ENCODE measurements at places on chromosomes 6 and 20.
A peak's percentile ranks its signal among the peaks of the same experiment; 100 is the strongest.

- DNase-seq, result no peak
These were observed 55.3 kb upstream of the BTN3A2 start for GRCh38 chr6:26309731-26310142.

DNA sequence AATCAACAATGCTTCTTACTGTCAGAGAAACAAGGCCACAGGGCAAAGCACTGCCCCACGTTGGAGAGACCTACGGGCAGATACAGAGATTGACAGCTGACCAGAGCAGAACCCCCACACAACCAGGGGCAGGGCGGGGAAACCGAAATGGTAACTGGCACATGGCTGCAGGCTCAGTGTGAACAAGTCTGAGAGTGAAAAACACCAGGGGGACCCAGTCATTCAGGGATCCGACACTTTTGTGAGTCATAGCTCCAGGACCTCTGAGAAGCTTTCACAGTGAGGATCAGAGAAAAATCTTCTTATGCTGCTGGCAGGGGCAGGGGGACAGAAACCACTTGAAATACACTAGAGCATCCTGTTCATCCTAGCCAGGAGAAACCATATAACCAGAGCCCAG is 254.2 kb downstream of the C6orf118 start:
- no peak for DNase-seq

DNA sequence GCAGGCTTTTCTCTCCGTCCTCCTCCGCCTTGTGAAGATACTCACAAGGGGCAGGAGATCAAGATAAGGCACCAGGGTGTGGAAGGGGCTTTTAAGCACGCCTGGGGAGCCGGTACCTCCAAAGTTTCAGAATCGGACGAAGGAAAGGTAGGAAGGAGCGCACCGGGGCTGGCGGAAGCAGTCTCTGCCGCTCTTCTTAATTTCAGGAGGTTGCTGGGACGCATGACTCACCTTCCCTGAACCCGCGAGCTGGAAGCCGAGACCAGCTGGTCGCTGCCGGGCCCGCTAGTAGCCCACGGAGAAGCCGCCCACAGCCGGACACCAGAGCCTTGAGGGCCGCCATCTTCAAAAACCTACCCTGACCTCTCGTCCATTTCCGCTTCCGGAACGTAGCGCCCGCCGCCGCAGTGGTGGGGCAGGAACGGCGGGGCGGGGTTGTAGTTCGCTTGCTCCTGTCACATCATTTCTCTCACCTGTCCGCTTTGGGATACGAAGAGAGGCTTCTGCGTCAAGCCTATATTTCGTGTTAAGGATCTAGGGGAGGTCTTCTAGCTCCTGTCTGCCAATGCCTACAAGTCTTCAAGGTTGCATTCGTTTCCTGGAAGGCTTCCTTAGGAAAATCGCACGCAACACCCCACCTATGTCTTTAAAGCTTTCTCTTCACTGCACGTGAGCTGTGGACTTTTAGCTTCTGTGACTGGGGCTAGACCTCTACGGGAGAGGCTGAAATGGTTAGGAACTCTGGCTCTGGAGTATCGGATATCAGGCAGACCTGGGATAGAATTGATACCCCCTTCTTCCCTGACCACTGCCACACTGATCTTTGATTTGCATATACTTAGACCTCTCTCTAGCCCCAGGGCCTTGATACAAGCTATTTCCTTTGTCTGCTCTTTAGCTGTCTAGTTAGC is at the start of gene MRPS18A:
Gene MRPS18A (minus strand): TSS at position 355 of the 911 bp plus-strand sequence. CDS start 12 bp downstream, at position 343.
- peak; percentile 77 for DNase-seq

DNA sequence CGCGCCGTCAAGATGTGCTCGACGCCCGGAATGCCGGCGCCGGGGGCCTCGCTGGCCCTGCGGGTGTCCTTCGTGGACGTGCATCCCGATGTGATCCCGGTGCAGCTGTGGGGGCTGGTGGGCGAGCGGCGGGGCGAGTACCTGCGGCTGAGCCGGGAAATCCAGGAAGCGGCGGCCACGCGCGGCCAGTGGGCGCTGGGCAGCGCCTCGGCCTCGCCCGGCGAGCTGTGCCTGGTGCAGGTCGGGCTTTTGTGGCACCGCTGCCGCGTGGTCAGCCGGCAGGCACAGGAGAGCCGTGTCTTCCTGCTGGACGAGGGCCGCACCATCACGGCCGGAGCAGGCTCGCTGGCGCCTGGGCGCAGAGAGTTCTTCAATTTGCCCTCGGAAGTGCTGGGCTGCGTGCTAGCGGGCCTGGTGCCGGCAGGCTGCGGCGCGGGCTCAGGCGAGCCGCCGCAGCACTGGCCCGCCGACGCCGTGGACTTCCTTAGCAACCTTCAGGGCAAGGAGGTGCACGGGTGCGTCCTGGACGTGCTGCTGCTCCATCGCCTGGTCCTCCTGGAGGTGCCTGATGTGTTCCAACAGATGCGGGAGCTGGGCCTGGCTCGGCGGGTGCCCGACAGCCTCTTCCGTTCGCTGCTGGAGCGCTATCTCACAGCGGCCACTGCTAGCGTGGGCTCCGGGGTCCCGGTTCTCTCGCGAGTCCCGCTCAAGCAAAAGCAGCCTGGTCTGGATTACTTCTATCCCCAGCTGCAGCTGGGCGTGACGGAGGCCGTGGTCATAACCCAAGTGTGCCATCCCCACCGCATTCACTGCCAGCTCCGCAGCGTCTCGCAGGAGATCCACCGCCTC is 656 bp downstream of the TDRD6 start:
- DNase-seq, result no peak

DNA sequence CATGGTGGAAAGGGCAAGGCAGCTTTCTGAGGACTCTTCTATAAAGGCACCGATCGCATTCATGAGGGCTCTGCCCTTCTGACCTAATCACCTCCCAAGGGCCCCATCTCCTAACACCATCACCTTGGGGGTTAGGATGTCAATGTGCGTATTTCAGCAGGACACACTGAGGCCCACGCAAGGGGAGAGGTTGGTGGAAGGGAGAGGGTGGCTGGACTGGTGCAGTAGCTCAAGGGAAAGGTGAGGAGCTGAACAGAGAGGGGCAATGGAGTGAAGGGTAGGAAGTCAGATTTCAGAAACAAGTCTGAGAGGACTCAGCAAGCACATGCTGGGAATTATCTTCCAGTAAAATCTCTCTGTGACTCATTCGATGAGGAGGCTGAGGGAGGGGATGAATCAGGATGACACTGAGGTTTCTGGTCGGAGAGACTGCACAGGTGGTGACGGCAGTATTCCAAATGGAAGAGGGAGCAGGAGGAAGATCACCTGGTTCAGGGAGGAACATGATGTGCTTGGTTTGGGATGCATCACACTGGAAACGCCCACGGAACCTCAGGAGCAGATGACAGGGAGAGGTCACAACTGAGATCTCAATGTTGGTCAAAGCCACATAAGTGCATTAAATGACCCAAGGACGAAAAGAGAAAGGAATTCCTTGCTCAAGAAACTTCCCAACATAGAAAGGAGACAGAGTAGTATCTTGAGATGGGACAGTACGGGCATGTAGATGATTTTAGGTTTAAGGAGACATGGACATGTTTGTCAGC is 67.1 kb downstream of the TFAP2A start:
- DNase-seq, result no peak

DNA sequence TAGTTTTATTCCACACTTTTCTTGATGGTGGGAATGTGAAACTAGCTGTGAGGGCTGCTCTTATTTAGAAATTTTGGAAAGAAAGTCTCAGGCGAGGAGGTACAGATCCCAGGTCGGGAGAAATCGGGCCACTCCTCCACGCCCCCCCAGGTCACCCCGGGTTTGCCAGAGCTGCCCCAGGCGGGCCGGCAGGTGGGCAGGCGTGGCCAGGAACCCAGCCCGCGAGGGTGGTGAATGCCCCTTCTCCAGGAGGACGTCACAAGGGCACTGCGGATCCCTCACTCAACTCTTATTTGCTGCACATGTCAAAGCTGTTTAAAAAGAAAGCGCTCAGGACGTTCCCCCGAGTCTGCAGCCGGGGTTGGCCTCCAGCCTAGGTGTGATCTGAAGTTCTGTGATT is 60.5 kb upstream of the SLCO4A1 start:
- no peak for DNase-seq

DNA sequence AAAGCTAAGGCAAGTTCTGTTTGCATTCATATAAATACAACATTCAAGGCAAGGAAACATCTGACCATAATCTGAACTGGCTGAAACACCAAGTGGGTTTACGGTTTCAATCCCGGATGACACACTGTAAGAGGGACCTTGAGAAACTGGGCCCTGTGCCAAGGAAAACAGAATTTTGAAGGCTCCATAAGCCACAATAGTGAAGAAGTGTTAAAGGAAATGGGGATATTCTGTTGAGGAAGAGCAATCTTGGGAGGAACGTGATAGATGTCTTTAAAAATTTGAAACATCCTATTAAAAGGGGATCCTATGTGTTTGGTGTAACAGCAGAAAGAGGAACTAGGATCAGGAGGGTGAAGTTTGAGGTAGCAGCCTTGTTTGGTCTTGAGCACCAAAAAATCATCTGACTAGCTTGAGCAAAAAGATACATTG is 82.4 kb upstream of the TAB2 start:
- no peak for DNase-seq

GRCh38 chr20:8213831-8214587 is 81.9 kb downstream of the PLCB1 start:
- no peak for DNase-seq

GRCh38 chr6:72078096-72078495 is 191.7 kb downstream of the RIMS1 start:
- DNase-seq, result no peak

DNA sequence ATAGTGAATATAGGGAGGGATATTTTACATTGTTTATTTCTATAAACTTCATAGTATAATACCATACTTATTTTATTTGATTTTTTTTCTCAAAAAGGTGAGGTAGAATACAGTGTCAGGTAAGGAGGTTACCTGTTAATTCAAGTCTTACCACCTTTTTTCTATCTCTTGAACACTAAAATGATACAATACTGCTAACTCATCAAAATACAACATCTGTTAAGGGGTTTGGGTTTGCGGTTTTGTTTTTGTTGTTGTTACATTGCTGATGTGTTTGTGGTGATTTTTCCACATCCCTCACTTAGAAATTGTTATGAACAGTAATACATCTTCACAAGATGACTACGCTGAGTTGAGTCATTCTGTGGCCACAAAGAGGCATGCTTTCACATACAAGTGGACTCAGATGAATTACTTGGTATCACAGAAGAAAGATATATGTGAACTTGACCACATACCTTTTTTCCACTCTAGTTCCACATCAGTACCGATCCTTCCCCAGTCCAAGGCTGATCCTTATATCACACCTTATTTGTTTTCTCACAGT is 139.4 kb upstream of the ID4 start:
- no peak for DNase-seq

DNA sequence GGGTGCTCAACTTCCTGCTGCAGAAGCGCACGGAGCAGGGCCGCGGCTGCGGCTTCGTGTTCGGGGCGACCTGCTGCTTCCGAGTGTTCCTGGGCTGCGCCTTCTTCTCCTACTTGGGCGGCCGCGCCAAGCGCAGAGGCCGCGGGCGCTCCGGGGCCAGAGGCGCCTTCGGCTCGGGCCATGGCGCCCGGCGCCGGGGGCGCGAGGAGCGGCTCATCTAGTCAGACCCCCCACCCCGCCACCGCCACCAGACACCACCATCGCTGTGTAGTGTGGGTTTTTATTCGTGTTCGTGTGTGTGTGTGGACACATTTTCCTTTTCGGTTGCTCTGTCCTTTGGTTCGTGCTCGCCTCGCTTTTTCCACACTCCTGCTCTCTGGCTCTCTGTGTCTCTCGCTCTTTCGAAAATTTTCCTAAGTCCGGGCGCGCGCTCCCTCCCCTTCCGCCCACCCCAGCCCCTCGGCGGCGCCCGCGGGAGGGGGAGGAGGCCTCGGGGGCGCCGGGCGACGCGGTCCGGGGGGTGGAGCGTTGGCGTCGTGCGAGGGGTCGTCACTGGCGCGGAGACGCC is 38.1 kb downstream of the GNAS start:
- DNase-seq, result peak; percentile 86

DNA sequence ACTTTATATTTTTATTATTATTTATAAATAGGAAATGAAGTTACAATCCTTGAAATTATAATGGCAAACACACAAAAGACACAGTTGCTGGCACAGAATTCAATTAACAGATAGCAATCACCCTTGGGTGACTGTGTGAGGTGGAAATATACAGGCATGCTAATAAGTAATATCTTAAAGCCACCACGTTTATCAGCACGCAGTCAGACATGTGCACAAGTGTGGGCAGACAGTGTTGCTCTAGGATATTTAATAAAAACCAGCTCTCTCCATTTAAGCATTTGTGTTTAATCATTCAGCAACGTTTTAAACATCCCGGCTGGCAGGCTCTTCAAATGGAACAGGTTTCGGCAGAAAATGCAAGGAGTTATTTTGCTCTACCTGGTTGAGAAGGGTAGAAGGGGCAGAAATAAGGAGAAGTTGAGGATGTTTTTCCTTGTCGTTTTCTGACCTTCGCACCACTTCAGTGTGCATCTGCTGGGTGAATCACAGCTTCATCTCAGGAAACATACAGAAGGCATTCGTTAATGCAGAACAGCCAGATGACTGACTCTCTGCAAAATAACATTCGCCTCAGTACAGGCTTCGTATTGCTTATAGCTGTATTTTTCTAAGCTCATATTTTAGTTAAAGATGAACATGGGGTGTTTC is 585.1 kb downstream of the QKI start:
- DNase-seq, result no peak

DNA sequence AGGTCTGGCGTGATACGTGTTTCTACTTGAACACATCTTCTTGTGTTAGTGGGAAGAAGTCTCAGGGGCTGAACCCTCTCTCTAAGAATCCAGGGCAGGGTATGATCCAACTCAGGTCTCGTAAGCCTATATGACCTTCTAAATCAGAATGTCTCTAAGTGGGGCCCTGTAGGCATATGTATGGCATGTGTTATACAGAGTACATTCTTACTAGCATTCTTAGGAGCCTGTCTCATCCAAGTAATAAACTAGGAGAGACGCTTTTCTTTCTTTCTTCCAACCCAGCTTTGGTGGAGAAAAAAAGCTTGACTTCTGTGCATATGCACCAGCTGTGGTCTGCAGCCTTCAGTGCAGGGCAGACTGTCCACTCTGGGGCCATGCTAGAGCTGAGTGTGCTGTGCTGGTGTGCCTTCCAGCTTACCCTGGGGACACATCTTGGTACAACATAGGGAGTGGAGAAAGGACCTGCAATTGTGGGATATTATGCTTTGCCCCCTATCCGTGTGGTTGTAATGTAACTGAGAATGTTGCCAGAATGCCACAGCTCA is 47.3 kb downstream of the L3MBTL3 start:
- DNase-seq, result no peak

GRCh38 chr20:13927171-13927570 is 63.2 kb downstream of the SEL1L2 start:
- no peak for DNase-seq

GRCh38 chr6:105382496-105382895 is 20.4 kb downstream of the PREP start:
- DNase-seq, result no peak

DNA sequence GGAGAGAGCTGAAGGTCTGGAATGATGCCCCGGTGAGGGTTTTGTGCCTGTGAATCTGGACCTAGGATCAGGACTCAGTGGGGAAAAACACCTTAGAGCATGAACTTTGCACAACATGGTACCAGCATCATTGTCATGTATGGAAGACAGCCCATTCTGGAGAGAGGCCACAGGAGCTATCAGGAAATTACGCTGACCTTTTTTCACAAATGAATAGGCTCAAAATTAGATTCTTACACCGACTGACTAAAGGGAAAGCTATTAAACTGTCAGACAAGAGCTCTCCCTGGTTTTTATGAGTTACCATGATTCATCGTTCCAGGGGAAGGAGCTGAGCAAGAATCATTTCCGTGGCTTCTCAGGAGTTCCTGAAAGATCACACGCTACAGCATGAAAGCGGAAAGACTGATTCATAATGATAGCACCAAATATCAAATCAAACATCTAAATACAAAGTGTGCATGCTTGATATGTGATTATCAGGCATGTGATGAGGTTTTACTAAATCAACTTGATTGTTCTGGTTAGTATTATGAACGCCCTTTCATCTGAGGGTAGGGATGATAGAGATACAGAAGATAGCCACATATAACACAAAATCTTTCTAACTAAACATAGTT is 224.9 kb upstream of the SMLR1 start:
- peak; percentile 46 for DNase-seq

Data from uterus (tissue), 4 donors.